Germinal center (tissue), 1 donor: ENCODE measurements at places on chromosomes 4 and X.

GRCh38 chr4:158102904-158103303 lies 69.9 kb downstream of the GASK1B start:
- DNase-seq, result no peak

DNA sequence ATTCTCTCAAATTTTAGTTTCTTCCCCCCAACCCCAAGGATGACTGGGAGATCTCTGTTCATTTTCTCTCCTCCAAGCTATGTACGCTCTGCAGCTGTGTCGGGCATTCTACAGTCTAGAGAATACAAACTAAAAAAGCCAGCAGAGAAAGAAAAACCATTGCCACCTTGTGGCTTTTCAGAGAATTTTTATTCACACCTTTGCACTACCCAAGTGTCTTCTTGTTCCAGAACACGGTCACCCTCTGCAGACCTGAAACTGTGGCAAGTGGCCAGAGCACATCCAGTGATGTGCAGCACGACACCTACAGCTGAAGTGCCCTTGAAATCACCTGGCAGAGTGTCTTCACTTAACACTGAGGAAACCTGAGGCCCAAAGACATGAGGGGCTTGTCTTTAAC lies 68.6 kb downstream of the CHST7 start:
- DNase-seq, result no peak

GRCh38 chr4:71941001-71941400 lies 90.8 kb upstream of the NPFFR2 start:
- peak; percentile 3 for DNase-seq

- no peak for DNase-seq
These were observed 35.6 kb upstream of the SFRP2 start for GRCh38 chr4:153824501-153824900.

GRCh38 chrX:151870602-151871001 lies 42.1 kb upstream of the MAGEA4 start:
- DNase-seq, result no peak

DNA sequence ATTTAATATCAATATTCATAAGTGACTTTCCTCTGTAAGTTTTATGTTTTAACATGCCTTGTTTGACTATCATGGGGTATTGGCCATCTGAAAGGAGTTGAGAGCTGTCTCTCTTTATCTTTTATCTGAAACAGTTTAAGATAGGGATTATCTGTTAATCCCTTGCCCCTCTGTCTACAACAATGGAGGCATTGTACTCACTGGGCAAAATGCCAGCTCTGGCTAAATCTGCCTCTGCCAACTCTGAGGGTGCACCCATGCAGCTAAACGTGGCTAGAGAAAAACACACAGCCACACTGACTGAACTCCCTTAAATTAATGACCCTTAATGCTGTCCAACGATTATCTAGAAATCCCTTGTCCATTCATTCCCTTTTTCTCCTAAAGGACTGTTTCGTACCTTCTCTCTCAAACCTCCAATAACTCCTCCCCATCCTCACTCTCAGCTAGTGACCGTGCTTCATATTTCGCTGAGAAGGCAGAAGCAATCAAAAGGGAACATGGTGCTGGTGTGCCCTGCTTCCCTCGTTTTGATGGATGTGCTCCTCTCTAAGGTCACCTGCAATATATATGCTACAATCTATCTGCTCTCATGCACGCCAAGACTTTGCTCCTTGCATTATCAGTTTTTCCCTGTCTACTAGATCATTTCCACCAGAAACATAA lies 10.3 kb downstream of the PHKA2 start:
- no peak for DNase-seq
